Anterior cingulate cortex (tissue), 58 donors: ENCODE measurements at places on chromosomes 7 and 10.

GRCh38 chr10:32112055-32112454 lies 55.8 kb upstream of the KIF5B start:
- no peak for DNase-seq

DNA sequence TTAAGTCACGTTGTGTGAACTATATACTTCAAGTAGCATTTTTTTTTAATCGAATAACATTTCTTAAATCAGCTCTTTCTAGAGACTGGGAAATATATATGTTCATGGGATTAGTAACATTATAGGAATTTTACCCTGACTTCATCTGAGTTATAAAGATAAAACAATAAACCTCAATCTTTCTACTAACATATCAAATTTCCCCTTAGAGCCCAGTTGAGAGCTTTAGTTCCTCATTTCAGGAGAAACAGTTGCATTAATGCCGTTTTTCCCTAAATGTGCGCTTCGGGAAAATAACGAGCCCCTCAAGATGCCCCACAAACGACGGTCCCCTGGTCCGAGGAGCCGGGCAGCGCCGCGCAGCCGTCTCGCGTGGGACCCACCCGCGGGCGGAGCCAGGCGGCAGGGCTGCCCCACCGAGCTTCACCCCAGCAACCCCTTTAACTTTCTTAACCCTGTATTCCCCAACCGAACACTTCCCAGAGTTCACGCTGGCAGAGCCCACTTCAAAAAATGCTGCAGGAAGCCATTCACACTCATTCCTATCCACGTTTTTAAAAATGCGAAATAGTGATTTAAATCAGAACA lies 152.5 kb upstream of the YAE1 start:
- no peak for DNase-seq

DNA sequence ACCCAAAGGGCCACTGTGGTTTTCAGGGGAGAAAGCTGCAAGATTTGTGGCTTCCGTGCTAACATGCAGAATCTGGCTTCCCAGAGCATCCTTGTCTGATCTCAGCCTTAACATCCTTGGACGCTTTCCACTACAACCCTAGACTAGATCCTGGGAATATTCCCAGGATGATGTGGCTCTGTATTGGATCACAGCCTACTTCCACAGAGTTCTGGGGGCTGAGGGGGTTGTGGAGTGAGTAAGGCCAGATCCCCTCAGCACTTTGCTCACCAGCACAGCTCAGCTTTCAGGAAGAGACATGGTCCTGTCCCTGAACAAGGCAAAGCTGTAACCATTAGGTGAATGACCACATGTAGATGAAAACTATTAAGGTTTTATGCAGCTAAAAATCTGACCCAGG lies 241.3 kb upstream of the MYO3A start:
- no peak for DNase-seq

- DNase-seq, result no peak
Observed at GRCh38 chr10:16799621-16800020, 17.6 kb downstream of the RSU1 start.

- DNase-seq, result no peak
Observed at GRCh38 chr10:18075881-18076280, 64.3 kb upstream of the CACNB2 start.

DNA sequence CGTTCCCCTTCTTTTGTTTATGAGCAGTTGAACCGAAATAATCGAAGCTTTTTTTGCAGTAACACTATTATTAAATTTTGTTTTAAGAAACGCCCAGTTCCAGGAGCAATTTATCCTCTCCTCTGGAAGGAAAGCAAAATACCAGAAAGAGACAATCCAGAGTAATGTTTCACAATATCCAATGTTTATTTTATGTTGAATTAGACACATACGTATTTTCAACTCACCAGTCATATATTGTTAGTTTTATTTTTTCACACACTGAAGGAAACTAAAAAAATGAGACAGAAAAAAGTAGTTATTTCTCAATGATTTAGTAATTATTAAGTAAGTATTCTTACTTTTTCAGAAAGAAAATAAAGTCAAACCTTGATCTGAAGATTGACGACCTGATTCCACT lies 85.1 kb downstream of the MYOF start:
- no peak for DNase-seq

DNA sequence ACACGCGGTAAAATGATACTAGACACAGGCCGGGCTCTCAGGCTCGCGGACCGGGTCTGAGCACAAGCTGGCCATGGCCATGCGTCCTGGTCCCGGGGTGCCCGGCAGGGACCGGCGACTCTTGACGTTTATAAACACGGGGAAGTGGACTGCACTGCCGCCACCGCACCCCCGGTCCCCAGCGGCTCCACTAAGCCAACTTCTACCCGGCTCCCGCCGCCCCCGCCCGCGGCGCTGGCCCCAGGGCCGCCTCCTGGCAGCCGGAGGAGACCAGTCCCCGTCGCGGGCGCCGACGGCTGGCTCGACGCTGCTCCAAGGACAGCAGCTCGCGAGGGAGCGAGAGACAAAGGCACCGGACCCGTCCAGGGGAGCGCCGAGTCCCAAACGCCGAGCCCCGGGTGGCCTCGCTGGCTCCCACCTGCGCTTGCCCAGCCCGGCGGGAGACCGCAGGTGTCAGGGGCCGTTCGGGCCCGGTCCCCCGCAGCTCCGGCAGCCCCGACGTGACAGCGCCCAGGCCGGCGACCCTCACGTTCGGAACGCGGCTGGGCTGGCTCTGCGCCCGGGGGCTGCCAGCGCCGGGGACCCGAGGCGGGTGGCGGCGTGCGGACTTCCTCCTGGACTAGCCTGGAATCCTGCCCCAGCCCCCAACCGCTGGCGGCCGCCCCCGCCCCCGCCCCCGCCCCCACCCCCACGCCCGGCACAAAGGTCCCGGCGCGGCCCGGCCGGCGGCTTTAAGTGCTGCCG lies 517 bp downstream of the ITGB1 start:
- no peak for DNase-seq

DNA sequence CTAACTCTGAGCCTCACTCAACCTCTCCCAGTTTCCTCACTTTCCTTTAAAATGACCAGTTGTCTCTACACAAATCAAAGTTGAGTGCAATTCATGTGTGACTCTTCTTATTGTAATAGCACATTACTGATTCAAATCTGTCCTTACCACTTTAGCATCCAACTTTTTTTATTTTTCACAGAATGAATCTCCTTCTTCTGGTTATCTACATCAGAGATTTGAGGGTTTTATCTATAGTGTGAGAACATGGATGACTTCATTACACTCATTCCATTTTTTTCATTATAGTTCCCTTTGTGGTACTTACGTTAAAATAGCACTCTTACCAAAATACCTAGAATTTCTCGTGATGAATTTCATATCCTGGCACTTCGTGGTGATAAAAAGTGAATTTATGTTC lies 43.3 kb downstream of the RTKN2 start:
- DNase-seq, result no peak

GRCh38 chr10:37710831-37711616 lies 146.4 kb downstream of the ZNF248 start:
- DNase-seq, result no peak

DNA sequence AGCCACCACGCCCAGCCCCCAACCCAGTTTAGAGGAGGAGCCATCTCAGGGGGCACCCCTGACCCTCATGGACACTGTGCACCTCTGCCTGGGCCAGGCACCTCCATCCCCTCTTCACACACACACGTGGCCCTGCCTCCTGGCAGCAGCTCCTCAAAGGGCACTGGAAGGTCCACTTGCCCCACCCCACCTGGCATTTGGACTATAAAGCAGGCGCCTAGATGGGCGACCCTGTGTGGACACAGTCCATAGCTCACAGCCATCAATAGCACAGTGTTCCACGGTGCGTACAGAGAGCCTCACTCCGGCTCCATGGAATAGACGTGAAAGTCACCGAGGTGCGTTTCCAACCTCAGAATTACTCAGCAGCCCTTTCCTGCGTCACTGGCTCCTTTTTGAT lies 41.0 kb downstream of the FKBP6 start:
- DNase-seq, result no peak

- DNase-seq, result no peak
Observed at GRCh38 chr7:150953061-150953997, 24.8 kb downstream of the KCNH2 start.

DNA sequence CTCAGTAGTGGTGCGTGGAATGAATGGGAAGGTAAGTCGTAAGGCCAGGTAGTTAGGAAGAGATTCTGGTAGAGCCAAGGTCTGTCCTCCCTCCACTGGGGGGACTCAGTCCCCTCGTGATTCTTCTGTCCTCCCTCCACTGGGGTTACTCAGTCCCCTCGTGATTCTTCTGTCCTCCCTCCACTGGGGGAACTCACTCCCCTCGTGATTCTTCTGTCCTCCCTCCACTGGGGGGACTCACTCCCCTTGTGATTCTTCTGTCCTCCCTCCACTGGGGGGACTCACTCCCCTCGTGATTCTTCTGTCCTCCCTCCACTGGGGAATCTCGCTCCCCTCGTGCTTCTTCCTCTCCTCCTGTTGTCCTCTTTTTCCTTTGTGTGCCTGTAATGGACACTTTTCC lies 125.1 kb downstream of the CELF2 start:
- DNase-seq, result no peak

DNA sequence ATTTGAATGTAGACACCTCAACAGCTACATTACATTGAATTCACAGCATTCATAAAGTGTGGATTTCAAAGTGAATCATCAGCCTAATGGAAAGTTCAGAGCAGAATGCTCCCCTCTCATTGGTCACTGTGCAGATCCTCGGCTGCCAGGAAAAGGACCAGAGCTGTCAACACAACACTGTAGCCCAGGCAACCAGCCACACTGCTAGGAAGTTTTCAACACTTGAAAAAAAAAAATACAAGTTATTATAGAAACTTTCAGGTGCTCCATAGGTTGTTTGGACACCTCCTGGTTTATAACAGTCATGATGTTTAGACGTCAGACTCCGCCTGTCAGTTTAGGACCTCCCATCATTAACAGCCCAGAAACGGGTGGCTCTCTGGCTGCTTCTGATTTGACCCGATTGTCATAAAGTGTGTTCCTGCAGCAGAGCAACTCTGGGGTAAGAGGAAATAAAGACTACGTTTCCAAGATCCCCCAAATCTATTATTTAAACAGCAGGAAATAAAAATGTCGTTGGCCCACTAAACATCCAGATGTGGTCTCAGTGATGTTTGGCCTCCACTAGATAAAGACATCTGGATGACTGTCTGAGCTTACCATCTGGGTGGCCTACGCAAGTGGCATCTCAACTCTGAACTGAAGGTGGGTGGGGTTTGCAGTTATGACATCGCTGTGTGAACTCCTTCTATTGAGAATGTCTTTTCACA lies 117.4 kb downstream of the CABCOCO1 start:
- no peak for DNase-seq

GRCh38 chr10:95837356-95837776 lies 70.4 kb upstream of the CC2D2B start:
- DNase-seq, result no peak

GRCh38 chr10:6382081-6382480 lies 179.3 kb downstream of the PFKFB3 start:
- DNase-seq, result no peak

DNA sequence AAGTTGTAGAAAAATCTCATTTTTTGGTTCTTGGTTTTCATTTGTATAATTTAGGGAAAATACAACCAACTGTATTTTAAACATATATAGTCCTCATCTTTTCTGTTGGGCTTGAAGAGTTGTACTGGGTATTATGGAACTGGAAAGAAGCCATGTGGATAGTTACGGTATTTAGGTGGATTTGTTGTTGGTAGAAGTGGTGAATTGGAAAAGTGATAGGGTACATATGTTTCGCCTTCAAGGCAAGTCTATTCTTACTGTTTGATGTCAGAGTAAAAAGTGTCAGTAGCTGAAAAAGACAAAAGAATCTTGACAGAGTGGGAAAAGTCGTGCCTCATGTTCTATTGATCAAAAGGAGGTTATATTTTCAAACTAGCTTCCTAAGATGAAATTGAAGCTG lies 64.6 kb downstream of the GBF1 start:
- DNase-seq, result no peak

GRCh38 chr7:157372300-157373232 lies 35.8 kb downstream of the DNAJB6 start:
- DNase-seq, result no peak

GRCh38 chr10:125880719-125881118 lies 373 bp downstream of the DHX32 start:
- no peak for DNase-seq

DNA sequence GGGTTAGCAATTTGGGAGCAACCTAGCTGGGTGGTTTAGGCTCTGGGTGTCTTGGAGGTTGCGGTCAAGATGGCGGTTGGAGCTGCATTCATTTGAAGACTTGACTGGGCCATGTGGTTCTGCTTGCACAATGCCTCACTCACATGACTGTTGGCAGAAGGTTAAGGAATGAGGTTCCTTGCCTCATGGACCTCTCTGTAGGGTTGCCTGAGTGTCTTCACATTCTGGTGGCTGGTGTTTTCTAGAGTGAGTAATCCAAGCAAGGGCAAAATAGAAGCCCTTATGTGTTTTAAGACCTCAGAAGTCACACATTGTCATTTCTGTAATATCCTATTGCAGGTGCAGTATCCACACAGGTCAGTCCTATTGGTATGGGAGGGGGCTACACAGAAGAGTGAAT lies 52.0 kb downstream of the CDK14 start:
- no peak for DNase-seq

GRCh38 chr7:74297516-74298233 lies 8.5 kb downstream of the CLIP2 start:
- DNase-seq, result no peak

GRCh38 chr7:96202102-96202501 lies 119.8 kb downstream of the SLC25A13 start:
- DNase-seq, result no peak

DNA sequence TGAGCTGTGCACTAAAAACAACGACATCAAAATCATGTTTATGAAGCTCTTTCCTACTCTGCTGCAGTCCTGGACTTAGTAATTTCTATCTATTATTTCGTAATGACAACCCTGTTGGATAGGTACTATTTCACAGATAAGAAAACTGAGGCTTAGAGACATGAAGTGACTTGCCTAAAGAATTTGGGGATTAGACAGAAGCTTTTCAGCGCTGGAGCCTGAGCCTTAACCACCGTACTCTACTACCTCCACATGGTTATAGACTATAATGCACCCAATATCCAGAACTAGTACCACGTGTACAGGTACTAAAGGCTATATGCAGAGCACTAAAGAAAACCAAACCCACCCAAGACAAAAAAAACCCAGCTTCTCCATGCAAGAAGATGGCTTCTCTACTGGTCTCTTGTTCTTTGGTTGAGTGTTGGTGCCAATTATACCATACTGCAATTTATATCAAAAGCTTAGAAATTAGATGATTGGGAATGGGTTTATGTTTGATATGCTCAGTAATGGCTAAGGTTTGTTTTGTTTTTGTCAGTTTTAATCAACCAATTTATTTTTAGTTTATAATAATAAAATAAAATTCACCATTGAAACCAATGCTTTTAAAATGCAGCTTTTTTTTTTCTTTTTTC lies 6.5 kb upstream of the SNX10 start:
- DNase-seq, result no peak

GRCh38 chr7:128884561-128885369 lies 22.1 kb downstream of the ATP6V1F start:
- no peak for DNase-seq

GRCh38 chr7:130913639-130914553 lies 179.9 kb upstream of the KLF14 start:
- no peak for DNase-seq

- no peak for DNase-seq
Observed at GRCh38 chr10:5816170-5816569, 2.9 kb upstream of the GDI2 start.

- DNase-seq, result no peak
Observed at GRCh38 chr10:128411643-128412042, 285.4 kb upstream of the MKI67 start.
